ENCODE measurements at places on chromosomes 1 and 21. TPM values are rescaled to one million over a fixed set of nuclear protein-coding genes. Genes with fewer than 3 reads are reported as not detected.

DNA sequence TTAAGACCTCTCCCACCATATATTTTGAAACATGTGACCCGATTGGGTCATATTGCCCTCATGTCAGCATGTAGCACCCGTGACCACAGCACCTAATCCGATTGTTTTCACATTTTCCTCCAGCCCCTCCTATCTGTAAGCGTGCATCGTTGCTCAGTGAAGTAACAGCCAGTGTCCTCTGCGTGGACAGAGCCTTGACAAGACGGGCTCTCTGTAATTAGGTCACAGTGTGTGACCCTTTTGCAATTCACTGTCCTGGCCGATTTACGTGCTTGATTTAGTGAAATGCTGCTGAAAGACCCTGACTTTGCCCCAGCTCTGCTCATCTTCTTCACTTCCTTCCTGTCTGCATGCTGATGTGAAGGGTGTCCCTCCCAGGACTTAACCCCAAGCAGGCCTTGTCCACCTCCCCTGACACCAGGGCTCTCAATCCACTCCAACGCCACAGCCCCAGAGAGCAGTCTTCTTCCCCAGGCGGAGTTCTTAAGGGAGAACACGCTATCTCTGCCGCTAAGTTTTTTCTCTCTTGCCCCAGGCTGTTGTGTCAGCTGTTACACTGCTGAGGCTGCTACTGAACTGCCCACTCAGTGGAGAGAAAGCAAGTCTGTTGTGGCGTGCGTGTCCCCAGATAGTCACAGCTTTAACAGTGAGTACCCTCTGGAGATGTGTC lies 19.4 kb downstream of the URB2 start:
- H3K4me1 ChIP-seq = peaks cover 2% of the 10 kb centered on the region
- peaks cover 5% of the 10 kb centered on the region for H3K36me3 ChIP-seq
- H3K4me3 ChIP-seq = no peak overlapping the region
- no peaks in the 10 kb centered on the region for H3K27me3 ChIP-seq
- H3K27ac ChIP-seq = no peak overlapping the region

DNA sequence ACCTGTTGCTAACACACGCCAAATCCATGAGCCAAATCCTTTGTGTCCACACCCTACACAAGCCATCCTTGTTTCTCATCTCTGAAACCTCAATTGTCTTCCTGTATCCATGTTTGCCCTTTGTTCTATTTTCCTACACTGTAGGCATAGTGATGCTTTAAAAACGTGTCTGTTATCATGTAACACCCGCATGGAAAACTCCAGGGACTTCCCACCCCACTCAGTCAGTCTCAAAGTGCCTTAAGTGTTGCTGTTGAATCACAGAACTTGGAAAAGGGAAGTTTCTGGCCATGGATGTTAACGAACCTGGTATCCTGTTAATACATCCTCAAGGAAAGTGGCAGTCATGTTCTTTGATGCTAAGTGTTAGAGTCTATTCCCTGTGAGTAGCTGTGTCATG lies 9.7 kb downstream of the OR2T11 start:
- H3K4me1 ChIP-seq = no peaks in the 10 kb centered on the region
- H3K27me3 ChIP-seq = peaks cover 7% of the 10 kb centered on the region
- no peaks in the 10 kb centered on the region for H3K36me3 ChIP-seq

GRCh38 chr1:61181067-61182038 lies 99.0 kb downstream of the NFIA start:
- H3K27ac ChIP-seq = no peak overlapping the region
- H3K4me1 ChIP-seq = no peaks in the 10 kb centered on the region
- H3K27me3 ChIP-seq = peaks cover 32% of the 10 kb centered on the region
- no peak for DNase-seq

DNA sequence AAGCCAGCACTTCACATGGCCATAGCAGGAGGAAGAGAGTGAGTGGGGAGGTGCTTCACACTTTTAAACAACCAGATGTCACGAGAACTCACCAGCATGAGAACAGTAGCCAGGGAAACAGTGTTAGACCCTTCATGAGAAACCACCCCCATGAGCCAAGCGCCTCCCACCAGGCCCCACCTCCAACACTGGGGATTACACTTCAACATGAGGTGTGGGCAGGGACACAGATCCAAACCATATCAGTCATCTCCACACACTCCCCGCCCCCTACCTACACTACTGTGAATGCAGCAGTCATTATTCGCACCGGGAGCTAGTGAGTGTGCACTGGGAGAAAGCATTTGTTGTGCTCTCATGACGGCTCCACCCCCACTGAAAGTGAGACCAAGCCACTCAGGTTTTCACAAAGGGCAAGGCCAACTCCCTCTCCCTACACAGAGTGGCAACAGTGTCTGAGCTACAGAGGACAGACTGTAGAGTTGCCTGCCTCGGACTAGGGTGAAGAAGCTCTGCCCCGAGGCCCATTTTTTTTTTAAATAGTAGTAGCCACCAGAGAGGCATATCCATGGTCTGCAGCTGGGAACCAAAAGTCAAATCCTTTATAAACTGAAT lies 125.6 kb downstream of the BARHL2 start:
- no peak overlapping the region for H3K4me3 ChIP-seq
- H3K4me1 ChIP-seq = no peaks in the 10 kb centered on the region
- peaks cover 44% of the 10 kb centered on the region for H3K27me3 ChIP-seq
- H3K36me3 ChIP-seq = peaks cover 22% of the 10 kb centered on the region
- DNase-seq = no peak
- H3K27ac ChIP-seq = no peak overlapping the region

The EPS8L3 gene
- total RNA-seq = not detected

The CA14 gene
- total RNA-seq = not detected
